LHCN-M2 (cell line): ENCODE measurements at places on chromosomes 11 and 22. TPM values are rescaled to one million over a fixed set of nuclear protein-coding genes. Genes with fewer than 3 reads are reported as not detected.
A peak's percentile ranks its signal among the peaks of the same experiment; 100 is the strongest.

The KCNQ1OT1 gene
- total RNA-seq, result 0.57 and 0.64 TPM in 2 replicates

The SCGB1A1 gene
- not detected in 2 replicates for total RNA-seq

The HSD17B12 gene
- 39.9 and 48.6 TPM in 2 replicates for total RNA-seq

The ZFTA gene
- 23.3 and 24.8 TPM in 2 replicates for total RNA-seq

The CNGA4 gene
- not detected in 2 replicates for total RNA-seq

The OR5M3 gene
- total RNA-seq, result not detected in 2 replicates

The PHF21B gene
- 0.98 and 1.4 TPM in 2 replicates for total RNA-seq

The NLRP14 gene
- total RNA-seq, result not detected in 2 replicates

The ZNF280A gene
- not detected in 2 replicates for total RNA-seq

GRCh38 chr11:14393889-14394288 is 34.9 kb upstream of the RRAS2 start:
- no peak for DNase-seq

DNA sequence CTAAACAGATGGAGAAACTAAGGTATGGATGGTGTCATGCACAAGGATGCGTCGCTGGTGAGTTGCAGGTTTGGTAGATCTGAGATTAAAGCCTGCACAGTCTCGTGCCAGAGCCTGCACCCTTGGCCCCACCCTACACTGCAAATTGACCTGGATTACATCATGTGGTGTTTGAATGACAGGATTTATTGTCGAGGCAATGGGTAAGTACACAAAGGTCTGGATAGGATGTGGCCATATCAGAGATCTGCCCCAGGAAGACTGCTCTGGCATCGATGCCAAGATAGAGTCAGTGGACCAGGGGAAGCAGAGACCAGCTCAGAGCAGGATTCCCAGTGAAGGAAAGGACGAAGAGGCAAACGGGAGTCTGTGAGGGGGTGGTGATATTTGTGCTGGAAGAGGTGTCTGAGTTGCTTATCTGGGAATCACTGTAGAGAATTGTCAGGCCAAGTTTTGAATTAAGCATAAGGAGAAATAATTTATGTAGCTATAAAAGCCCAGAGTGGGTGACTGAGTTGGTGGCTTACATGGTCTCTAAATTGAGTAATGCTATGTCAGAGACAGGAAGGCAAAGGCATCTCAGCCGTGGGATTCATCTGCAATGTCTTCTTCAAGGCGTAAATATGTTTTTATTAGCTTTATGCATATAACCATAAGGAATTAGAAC is 499.6 kb upstream of the B3GAT1 start:
- DNase-seq, result no peak

DNA sequence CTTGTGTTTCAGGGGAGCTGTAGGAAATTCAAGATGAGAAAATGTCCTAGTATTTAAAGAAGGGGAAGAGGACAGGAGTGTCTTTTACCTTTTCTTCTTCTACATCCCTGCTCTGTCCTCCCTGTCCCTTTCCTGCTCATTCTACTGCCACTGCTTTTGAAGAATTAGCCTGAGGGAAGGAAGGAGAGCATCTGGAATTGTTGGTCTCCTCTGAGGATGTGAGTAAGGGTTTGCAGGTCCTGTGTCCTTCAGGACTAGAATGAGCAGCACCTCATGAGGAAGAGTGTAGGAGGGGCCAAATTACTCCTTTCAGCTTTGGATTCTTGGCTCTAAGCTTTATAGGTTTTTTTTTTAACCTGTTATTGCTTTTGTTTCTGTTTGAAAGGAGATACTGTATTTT is 24.2 kb downstream of the SNU13 start:
- no peak for DNase-seq

- no peak for DNase-seq
Observed at GRCh38 chr11:57637626-57638004, 12.1 kb downstream of the YPEL4 start.

- DNase-seq, result peak; percentile 37
Observed at GRCh38 chr11:67266449-67267187, at the start of gene GRK2. Gene GRK2, plus strand, starts transcription at chr11:67266473. Its CDS starts 227 bp downstream, at chr11:67266700.

DNA sequence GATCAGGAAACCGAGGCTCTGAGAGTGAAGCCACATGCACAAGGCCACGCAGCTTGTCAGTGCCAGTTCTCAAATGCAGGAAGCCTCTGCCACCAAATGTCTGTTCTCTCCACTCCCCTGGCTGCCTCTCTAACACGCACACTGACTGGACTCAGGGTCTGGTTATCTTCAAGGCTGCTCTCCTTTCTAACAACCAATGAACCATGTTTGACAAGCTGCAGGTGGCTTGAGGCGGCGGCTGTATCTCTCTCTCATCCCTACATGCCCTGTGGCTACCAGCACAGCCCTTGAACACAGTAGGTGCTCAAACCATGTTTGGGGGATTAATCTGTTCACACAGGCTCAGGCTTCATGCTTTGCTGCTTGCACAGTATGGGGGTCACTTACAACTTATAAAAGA is 23.7 kb downstream of the MFNG start:
- DNase-seq, result no peak

GRCh38 chr11:128520888-128521681 is 66.3 kb downstream of the ETS1 start:
- DNase-seq, result no peak

GRCh38 chr11:111331711-111332479 is 33.5 kb downstream of the POU2AF3 start:
- DNase-seq, result no peak

DNA sequence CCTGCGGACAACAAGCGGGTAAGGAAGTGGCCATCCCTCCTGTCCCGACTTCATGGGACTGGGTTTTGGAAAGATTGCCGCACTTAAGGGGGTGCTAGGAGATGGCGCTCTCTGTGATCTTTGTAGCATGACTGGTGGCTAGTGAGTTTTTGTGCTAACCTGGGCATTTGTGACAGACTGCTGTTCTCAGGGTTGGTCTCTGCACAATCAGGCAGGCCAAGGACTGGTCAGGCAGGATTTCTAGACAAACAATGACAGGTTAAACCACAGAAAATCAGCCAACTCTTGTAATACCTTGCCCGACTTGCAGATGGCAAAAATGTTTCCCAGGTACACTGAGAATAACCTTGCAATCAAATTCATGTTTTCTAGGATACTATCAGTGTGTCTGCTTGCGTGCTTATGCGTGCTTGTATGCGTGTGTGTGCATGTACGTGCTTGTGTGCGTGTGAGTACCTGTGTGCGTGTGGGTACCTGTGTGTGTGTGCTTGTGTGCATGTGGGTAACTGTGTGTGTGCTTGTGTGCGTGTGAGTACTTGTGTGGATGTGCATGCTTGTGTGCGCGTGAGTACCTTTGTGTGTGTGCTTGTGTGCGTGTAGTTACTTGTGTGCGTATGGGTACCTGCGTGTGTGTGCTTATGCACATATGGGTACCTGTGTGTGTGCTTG is 25.6 kb upstream of the SORL1-AS1 start:
- DNase-seq, result no peak

- DNase-seq, result peak; percentile 40
Observed at GRCh38 chr22:35620624-35621251, 3.6 kb upstream of the MB start.

DNA sequence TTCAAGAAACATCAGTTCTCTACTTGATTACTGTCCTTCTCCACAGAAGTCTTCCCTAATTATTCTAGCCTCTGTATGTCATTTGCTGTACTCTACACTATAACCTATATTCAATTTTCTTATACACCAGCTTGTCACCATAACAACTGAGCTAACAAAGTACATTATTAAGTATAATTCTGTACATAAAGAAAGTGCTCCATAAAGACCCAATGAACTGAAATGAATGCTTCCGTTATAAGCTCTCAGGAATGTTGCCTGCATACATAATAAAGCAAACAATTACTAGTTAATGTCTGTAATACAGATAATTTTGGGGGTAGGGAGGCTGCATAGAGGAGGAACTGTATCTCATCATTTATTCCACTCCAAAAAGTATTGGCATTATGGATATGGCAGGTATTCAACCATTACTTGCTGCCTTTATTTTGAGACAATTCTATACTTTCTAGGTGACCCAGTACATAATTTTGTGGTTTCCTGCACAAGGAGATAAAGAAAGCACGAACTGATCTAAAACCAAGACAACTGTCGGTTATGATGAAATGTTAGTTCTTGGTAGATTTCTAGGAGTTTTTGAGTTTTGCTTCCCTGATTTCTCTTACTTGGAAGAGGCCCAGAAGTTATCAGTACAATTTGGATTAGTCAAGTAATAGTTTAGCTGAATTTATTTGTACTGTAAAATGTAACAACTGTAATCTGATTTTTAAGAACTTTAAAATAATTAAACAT is 202.5 kb downstream of the SBF2 start:
- no peak for DNase-seq

DNA sequence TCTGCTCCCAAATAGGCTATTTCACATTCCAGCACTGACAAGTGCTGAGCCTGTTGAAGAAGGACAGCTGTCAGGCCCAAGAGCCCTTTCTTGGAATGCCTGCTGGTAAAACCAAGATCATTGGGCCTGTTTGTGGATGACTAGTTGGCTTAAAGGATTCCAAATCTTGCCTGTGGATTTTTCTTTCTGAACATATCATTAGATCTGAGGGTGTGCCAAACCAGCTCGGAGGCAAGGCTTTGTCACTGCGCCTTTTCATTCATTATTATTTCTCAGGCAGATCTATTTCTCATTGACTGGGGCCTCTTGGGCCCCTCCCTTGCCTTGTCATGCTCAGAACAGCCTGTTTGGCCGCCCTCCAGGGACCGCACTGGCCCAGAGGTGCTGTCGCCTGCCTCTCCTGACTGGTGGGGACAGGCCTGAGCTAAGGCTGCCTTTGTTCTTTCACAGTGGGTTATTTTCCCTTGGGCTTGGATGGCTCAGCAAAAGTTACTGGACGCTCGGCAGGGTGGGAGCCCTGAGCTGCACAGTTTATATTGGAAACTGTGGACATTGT is 222.7 kb upstream of the SESN3 start:
- DNase-seq, result no peak

DNA sequence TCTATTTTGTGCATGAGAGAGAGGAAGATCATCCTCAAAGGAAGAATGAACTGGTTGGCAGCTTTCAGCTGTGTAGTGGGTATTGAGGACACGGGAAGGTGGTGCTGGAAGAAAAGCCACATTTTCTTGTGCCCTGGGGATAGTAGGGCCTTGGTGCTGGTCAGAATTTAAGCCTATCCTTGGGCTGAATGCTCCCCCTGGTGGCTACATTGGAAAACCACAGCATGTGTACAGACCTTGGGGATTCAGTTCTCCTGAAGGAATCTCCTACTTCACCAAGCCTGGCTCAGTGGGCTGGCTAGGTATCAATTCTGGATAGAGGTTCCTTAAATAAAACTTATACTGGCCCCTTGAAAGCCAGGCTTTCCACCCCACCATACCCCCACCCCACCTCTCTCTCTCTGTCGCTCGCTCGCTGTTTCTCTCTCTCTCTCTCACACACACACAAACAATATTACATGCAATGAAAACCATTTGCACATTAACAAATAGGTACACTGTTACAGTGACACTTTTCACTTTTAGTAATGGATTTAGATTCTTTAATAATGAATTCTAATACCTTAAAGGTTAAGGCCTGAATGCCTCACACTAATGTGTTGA is 2.8 kb upstream of the OR51M1 start:
- peak; percentile 59 for DNase-seq

GRCh38 chr11:21927628-21928027 is 265.3 kb upstream of the ANO5 start:
- DNase-seq, result no peak

DNA sequence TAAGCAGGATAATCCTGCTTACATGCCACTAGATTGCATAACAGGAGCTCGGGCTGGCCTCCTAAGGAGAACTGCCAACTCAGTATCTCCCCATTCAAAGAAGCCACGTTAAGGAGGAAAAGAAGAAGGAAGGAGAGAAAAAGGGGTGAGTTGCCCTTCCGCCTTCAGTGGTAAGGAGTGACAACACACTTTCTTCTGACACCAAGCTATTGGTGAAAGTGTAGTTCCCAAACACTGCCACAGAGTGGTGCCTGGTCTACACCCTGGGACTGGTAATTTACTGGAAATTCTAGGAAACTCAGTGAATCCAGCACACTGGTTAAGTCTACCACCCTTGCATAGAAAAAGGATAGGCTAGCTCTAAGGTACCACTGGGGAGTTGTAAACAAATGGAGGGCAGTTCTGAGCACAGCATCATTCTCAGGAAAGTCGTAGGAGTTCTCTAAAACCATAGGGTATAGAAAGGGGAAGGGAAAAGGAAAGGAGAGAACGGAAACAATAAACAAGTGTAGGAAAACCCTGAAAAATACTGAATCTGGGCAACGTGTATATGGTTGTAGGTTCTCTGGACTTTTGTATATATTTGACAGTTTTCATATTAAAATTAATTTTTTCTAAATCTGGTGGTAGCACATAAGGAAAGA is 58.2 kb downstream of the RRAS2 start:
- peak; percentile 76 for DNase-seq

- DNase-seq, result peak; percentile 64
Observed at GRCh38 chr11:67371189-67371910, 2.0 kb downstream of the CLCF1 start.

DNA sequence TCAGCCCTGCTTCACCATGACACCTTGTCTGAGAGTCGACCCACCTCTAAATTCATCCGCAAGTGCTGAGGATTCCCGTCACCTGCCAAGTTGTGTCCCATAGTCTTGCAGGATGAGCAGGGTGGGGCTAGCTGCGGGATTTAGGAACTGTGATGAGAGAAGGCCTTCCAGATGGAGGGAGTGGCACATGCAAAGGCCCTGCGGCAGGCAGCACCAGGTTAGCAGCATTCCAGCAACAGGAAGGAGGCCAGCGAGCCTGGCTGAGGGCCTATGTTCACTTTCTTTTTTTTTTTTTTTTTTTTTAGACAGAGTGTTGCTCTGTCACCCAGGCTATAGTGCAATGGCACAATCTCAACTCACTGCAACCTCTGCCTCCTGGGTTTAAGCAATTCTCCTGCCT is 31.8 kb downstream of the ANO1 start:
- no peak for DNase-seq

GRCh38 chr11:59666969-59667368 is 1.9 kb downstream of the PATL1 start:
- no peak for DNase-seq

DNA sequence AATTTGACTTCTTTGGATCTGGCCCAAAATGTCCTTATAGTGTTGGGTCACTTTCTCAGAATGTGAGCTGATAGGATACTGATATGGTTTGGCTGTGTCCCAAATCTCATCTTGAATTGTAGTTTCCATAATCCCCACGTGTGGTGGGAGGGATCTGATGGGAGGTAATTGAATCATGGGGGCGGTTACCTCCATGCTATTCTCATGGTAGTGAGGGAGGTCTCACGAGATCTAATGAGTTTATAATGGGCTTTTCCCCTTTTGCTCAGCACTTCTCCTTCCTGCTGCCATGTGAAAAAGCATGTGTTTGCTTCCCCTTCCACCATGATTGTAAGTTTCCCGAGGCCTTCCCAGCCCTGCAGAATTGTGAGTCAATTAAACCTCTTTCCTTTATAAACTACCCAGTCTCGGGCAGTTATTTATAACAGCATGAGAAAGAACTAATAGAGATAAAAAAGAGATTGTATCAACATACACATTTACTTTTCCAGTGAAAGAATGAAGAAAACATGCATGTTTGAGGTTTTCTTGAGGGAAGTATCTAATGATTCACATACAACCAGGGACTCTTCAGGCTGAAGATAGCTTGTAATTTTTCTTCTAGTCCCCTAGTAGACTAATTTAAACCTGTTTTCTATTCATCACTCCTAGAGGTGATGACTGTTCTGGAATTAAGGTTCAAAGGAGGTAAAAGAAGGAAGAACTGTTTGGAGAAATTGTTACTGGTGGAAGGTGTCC is 17.3 kb upstream of the CSTF3 start:
- no peak for DNase-seq

- no peak for DNase-seq
Observed at GRCh38 chr22:29116397-29117123, 43.7 kb downstream of the KREMEN1 start.

- peak; percentile 99 for DNase-seq
Observed at GRCh38 chr11:61378713-61379313, 13.6 kb upstream of the TMEM216 start.
